CD4-positive, alpha-beta T cell treated with Interleukin-15 for 1 hour (primary cell): ENCODE measurements at places on chromosomes 12 and 14.
A peak's percentile ranks its signal among the peaks of the same experiment; 100 is the strongest.

- no peak for DNase-seq
These were observed 118.8 kb downstream of the ZNF664 start for GRCh38 chr12:124091835-124092234.

GRCh38 chr12:124242529-124243065 lies 52.3 kb upstream of the RFLNA start:
- no peak for DNase-seq

DNA sequence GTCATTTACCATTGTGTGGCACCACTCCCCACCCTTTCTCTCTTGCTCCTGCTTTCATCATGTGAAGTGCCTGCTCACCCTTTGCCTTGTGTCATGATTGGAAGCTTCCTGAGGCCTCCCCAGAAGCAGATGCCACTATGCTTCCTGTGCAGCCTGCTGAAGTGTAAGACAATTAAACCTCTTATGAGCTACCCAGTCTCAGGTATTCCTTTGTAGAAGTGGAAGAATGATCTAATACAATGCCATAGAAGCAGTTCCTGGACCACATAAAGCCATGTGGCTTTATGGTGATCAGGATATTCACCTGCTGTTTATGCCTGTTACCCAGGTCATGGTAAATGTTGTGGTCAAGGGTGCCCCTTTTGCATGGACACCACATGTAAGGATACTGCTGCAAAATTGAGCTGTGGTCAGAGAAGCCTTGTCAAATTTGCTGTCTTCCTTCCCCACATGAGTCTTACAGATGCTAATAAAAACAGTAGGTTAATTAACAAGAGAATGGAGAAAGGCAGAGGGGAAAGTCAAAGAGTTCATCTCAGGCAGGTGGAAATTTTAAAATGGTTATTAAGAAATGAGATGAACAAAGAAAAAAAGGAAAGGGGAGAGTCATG lies 112.8 kb upstream of the IFNG-AS1 start:
- no peak for DNase-seq

GRCh38 chr12:72547573-72547972 lies 275.4 kb downstream of the TRHDE start:
- DNase-seq: no peak

DNA sequence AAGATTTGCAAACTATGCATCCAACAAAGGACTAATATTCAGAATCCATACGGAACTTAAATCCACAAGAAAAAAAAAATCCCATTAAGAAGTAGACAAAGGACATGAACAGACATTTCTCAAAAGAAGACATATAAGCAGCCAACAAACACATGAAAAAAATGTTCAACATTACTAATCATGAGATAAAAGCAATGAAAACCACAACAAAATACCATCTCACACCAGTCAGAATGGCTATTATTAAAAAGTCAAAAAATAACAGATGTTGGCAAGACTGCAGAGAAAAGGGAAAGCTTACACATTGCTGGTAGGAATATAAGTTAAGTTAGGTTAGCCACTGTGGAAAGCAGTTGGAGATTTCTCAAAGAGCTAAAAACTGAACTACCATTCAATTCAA lies 16.2 kb downstream of the CDK17 start:
- no peak for DNase-seq

GRCh38 chr12:96398424-96399119 lies 1.7 kb downstream of the CDK17 start:
- no peak for DNase-seq

DNA sequence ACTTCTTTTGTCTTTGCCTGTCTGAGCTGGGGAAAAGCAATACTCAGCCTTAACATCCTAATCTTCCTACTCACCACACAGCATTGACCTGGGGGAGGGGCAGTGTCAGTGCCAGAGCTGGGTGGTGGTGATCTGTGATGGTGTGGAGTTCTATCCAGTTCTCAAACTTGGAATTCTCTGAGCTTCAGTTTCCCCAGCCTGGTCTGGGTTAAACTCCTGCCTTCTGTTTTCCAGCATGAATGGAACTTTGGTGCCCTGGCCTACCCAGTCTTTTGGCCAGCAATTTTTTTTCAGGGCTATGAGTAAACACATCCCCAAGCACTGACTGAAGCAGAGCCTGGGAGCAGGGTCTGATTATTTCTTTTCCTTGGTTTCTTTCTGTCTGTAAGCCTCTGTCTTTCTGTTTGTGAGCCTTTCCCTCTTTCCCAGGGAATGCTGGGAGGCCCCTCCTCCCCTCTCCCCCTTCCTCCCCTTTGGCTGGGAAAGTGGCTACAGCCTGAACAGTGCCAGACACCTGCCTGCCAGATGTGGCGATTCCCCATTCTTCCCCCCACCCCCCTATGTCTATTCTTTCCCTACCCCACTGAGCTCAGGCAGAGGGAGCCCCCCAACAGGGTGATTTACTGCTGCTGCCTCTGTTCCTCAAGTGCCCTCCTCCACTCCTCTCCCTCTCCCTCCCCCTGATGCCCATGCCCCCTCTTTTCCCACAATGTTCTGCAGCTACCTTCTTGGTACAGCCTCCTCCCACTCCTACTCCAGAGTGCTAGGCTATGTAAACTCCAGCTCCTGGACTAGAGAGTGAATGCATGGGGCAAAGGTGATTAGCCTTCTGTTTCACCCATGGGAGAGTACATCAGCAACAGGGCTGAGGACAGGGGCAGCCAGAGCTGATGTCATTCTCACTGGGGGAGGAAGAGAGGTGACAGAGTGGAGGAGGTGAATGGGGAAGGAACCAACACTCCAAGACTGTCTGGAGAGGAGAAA lies 11.1 kb downstream of the GPR84 start:
- no peak for DNase-seq

DNA sequence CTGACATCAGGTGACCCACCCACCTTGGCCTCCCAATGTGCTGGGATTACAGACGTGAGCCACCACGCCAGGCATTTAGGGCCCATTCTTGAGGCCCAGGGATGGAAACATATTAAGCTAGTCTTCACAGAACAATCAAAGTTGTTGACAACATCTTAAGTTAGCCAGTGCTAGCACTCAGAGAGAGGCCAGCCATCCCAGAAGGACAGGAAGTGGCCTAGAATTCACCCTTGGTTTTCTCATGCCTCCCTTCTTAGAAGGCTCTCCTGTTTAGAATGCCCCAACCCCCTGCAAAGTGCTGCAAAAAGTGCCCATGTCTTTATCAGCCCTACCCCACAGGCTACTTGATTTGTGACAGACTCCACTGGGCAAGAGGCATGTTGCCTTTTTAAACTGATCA lies 12.1 kb upstream of the OR6J1 start:
- DNase-seq: no peak

GRCh38 chr12:123253641-123254459 lies 17.8 kb downstream of the CDK2AP1 start:
- DNase-seq: no peak

DNA sequence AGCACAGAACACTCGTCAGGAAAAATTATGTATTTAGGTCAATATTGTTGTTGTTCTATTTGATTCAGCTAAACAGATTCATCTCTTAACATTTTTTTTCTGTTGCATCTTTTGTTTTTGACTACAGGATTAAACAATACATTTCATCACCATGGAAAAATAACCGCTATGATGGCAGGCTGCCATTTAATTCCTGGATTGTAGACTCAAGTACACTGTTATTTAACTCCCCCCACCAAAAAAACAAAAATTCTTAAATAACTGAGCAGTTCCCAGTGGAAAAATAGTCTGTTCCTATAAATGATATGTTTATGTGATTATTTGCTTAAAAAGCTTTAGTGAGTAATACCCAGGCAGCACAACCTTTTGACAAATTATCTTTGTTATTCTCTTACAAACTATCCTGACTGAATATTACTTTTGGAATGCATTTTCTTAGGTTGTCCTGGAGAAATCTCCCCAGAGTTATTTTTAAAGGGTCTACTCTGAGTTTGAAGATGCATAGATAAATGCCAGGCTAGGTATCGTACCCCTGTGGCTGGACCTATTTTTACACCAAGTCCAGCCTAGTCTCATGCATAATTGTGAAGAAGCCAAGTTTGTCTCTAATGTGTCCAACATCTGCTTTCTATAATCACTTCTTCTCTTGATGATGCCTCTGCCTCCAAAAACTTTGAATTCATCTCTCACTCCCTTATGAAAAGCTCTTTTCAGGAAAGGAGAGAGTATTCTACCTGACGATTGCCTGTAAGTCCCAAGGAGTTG lies 3.7 kb downstream of the KERA start:
- no peak for DNase-seq

GRCh38 chr12:48157889-48158370 lies 615 bp upstream of the ASB8 start:
- no peak for DNase-seq

- no peak for DNase-seq
These were observed 55.9 kb downstream of the FERMT2 start for GRCh38 chr14:52895000-52895399.

DNA sequence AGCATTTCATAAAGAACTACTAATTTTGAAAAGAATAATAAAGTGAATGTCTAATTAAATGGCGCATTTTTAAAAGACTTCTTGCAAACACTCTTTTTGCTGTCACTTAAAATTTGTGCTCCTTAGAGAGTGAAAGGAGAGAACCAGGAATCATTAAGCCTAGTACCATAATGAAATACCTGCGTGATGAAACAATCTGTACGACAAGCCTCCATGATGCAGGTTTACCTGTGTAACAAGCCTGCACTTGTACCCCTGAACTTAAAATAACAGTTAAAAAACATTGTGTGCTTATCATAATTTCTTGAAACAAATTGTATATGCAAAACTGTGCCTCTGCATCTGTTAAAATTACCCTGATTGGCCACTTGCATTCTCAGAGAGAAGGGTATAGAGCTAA lies 108.1 kb downstream of the MGAT4C start:
- no peak for DNase-seq

GRCh38 chr12:108630481-108631207 lies 3.0 kb downstream of the SELPLG start:
- DNase-seq: peak; percentile 47

DNA sequence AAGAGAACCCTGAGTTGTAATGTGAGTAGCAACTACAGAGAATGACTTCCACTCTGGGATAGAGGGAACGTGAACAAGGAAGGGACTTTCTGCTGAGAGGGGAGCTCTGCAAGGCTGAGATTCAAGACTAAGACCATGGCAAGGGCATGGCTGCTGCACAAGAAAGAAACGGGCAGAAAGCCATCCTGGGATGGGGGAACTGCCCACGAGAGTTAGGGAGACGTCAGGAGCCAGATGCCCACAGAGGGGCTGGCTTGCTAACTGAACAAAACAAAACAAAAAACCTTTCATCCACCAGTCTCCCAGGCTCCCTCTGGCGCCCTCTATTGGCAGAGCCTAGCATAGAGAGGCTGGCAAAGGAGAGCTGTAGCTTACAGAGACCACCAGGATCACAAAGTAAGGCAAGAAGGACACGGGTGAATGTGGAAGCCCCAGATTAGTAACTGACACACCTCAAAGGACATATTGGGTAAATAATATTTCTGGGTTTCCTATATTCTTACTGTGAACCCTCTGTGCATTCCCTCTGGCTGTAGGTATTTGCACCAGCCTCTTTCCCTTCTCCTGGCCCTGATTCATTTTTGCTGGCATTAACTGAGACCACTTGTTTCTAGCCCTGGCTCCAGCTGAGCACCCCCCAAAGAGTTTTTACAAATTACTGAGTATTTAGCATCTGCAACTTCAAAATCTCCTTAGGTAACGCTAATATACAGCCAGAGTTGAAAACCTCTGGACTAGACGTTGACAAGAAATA lies 338.3 kb downstream of the EMP1 start:
- DNase-seq: no peak

- DNase-seq: no peak
These were observed 65.1 kb upstream of the NCOR2 start for GRCh38 chr12:124632519-124632984.

- no peak for DNase-seq
These were observed 65.9 kb downstream of the PTPN21 start for GRCh38 chr14:88488897-88489296.

GRCh38 chr12:47721431-47721973 lies 3.8 kb downstream of the ENDOU start:
- no peak for DNase-seq

- no peak for DNase-seq
These were observed 9.8 kb downstream of the PRPF40B start for GRCh38 chr12:49632986-49633702.

DNA sequence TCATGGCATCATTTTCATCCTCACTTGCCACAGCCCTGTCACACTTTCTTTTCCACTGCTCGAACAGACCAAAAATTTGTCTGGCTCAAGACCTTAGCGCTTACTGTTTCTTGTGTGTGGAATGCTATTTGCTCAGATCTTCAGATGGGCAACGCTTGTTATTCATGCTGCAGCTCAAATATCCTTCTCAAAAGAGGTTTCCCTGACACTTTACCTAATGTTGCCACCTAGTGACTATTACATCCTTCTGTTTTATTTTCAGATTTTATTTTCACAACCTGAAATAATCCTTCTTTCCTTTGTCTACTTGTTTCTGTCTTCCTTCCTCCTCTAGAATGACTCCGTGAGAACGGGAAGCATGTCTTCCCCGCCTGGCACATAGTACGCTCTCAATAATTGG lies 5.6 kb downstream of the FBXO33 start:
- no peak for DNase-seq

- no peak for DNase-seq
These were observed 179.8 kb upstream of the DYRK2 start for GRCh38 chr12:67468549-67469245.

GRCh38 chr12:49198431-49199155 lies 9.7 kb upstream of the TUBA1A start:
- no peak for DNase-seq

- DNase-seq: no peak
These were observed 3.9 kb downstream of the KRT2 start for GRCh38 chr12:52648012-52648550.

DNA sequence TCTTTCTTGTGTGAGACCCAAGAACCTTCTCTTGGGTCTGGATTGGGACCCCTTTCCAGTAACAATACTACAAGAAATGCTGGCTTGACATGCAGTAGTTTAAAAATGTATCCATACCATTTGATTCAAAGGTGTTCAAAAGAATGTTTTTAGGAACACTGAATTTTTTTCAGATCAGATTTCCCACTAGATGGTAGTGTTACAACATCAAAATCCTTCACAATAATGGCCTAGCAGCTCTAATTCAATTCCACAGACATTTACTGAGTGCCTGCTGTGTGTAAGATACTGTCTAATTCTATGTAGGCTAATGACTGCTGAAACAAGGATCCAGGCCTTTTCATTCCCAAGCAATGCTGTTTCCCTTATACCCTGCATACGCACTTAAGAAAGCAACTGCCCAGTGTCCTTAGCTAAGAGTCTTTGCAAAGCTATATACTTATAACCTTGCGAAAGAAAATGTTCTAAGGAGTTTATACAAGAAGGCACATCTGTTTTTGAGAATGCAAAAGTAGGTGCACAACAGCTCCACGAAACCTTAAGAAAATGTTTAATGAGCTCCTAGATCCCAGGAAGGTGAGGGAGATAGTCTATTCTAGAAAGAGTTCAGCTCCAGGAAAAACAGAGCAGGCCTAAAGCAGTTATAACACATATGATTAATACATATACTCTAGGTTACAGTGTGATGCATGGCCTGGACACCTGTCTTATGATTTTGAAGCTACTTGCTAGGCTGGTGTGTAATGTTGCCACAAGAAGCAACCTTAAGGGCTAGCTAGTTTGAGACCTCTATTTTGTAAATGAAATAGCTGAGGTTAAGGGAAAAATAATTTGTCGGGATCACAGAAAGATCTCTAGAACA lies 50.9 kb upstream of the PKP2 start:
- no peak for DNase-seq

- DNase-seq: no peak
These were observed 17.7 kb downstream of the NGDN start for GRCh38 chr14:23487216-23487615.

- DNase-seq: no peak
These were observed 79.8 kb upstream of the C12orf71 start for GRCh38 chr12:27162229-27162537.
